ENCODE measurements at places on chromosomes 11 and 22. TPM values are rescaled to one million over a fixed set of nuclear protein-coding genes. Genes with fewer than 3 reads are reported as not detected.

The CASP12 gene
- total RNA-seq, result not detected

The PATE3 gene
- not detected for total RNA-seq

DNA sequence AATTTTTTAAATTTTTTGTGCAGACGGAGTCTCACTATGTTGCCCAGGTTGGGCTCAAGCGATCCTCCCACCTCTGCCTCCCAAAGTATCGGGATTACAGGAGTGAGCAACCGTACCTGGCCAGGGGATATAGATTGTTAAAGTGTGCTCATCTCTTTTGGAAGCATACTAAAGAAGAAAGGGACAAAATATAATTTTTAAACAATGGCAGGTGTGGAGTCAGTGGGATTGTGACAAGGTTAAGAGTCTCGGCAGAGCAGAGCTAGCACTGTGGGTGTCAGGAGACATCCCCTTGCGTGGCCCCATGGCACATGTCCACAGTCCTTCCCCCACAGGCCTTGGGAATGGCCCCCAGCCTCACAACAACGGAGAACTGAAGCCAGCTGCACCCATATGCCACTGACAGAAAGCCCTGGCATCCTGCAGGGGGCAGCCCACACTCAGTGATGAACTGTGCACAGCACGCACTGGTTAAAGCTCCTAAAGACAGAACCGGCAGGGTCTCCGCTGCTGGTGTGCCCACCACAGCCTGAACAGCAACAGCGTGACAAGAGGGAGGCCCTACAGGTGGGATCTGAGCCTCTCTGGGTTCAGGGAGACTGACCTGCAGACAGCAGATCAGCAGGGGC, 29.9 kb downstream of the SERPIND1 start:
- DNase-seq, result peak; percentile 18
- peaks cover 30% of the 10 kb centered on the region for H3K36me3 ChIP-seq
- H3K4me3 ChIP-seq, result no peak overlapping the region

DNA sequence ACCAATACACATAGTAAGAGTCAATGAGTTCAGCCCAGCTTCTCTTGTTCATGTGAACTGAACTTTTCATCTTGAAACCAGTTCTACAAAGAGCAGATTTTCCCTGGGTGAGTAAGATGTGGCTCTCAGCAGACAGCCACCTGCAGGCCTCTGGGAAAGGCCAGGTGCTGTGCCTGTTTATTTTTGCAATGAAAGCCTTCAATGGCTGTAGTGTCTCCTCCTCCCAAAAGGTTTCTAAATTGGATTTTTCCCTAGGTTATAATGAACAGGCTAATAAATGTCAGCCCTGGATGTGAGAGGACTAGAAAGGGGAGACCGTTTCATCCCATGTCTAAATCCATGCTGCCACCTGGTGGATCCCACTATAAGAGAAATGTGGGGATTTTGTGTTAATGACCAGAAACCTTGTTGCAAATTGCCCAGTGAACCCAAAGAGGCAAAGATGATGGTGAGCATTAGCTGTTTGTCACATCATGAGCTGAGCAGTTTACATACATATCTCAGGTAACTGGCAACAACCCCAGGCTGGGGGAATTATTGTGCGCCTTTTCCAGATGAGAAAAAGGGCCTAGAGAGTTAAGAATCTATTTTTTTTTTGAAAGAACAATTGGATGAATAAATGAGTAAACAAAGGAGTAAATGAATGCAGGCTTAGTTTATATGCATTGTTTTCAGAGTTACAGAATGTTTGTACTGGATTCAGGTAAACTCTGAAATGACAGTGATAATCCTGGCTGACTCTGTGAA, 12.7 kb downstream of the C11orf91 start:
- no peaks in the 10 kb centered on the region for H3K36me3 ChIP-seq
- no peak overlapping the region for H3K4me3 ChIP-seq
- H3K27ac ChIP-seq, result no peak overlapping the region

GRCh38 chr11:45484326-45484883, 181.0 kb downstream of the CHST1 start:
- H3K27me3 ChIP-seq, result no peaks in the 10 kb centered on the region
- no peaks in the 10 kb centered on the region for H3K4me1 ChIP-seq
- H3K27ac ChIP-seq, result no peak overlapping the region
- DNase-seq, result no peak
- no peak overlapping the region for H3K4me3 ChIP-seq

DNA sequence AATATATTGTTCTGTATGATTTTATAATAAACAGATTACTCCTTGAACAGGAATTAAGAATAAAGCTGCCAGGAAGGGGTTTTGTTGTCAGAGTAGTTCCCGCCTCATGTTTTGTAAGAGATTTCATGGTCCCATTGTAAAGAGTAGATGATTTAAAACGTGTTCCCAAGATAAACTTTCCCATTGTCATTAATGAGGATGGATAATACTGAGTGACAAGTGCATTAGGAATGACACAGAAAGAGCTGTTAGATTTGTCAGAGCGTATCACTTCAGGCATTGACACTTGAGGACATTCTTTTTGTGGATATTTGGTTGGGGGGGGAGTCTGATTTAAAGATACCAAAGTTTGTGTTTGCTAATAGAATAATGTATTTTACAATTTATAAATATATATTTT, 147.0 kb downstream of the PAX6 start:
- H3K4me1 ChIP-seq, result no peaks in the 10 kb centered on the region
- H3K36me3 ChIP-seq, result no peaks in the 10 kb centered on the region
- no peak for DNase-seq
